Fibroblast of lung (primary cell): ENCODE measurements at places on chromosomes 2 and 18.

GRCh38 chr2:44964752-44965236, 23.3 kb downstream of the SIX3 start:
- DNase-seq = no peak

DNA sequence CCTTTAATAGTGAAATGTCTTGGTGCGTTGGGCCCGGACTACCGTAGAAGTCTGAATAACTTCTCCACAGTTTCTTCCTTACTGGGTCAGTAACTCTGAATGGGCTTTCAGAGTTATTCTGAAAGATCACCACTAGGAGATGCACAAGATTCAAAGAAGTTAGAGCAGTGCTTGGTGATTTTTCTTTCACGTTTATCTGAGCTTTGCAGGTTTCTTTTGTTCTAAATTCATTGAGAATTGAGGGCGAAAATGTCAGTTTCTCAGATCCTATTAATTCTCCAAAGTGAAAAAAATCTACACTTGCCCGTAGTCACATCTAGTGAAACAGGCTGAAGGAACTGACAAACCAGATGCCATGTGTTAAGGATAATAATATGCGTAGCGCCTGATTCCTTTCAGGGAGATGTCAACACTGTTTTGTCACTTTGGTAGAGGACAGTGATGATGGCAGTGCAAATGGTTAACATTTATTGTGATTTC, 70.1 kb downstream of the QPCT start:
- DNase-seq = peak; percentile 72

GRCh38 chr18:10249270-10249669, 205.2 kb upstream of the APCDD1 start:
- no peak for DNase-seq

DNA sequence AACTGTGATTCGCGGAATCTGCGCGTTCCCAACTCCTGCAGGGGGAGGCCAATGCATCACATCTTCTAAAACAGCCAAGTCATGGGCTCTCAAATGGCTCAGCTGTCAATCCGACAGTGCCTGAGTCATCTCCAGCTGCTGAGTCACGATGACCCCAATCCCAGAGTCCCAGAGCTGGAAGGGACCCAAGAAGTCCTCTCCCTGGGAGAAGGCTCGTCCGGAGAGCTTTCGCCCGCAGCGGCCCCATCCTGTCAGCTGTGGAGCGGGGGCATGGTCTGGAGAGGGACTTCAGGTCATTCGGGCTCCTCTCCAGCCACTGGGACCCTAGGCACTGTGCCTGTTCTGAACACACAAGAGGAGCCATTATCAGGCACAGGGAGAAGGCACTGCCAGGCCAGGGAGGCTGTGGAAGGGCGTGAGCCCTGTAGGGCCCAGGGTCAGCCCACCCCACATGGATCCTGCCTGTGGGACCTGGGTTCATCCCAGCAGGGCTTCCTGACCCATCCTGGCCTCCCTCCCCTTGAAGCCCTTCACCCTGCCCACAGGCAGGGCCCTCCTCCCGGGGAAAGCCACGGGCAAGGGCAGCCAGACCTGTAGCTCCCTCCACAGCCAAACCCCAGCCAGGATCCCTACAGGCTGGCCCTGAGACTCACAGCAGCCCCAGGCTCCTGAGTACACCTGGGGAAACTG, 47.6 kb upstream of the GPC1 start:
- peak; percentile 95 for DNase-seq

GRCh38 chr18:63145166-63145850, 174.3 kb downstream of the BCL2 start:
- no peak for DNase-seq

DNA sequence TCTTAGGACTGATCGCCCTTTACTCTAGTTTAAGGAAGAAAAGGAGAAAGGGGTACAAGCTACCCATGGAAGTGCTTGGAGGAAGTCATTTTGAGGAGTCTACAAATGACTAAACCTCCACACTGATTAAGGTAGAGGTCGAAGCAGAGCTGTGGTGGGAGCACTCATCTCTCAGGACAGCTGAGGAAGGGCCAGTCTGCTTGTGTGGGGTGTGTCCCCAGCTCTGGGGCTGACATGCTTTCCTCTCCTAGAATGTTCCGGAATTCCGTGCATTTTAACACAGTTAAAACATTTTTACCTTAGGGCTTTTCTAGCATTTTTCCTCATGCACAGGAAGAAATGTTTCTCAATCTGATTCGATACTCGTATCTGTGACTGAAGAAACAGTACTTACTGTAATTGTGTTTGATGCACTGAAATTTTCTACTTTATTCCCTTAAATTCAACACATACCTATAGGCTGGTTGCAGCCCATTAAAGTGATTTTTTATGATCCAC, 135.1 kb downstream of the NCK2 start:
- DNase-seq = no peak

- no peak for DNase-seq
These were observed 13.4 kb downstream of the PARD6G start for GRCh38 chr18:80233899-80234298.

GRCh38 chr2:47833516-47833968, 50.6 kb downstream of the MSH6 start:
- no peak for DNase-seq
